ENCODE measurements at places on chromosomes 16 and 17.

GRCh38 chr17:45366691-45367090, 49.9 kb upstream of the MAP3K14 start:
- DNase-seq, result no peak

GRCh38 chr16:16021988-16022682, 72.7 kb downstream of the ABCC1 start:
- peak; percentile 95 for DNase-seq

- DNase-seq, result no peak
Measured at GRCh38 chr16:15749371-15749770, 99.3 kb downstream of the NDE1 start.

DNA sequence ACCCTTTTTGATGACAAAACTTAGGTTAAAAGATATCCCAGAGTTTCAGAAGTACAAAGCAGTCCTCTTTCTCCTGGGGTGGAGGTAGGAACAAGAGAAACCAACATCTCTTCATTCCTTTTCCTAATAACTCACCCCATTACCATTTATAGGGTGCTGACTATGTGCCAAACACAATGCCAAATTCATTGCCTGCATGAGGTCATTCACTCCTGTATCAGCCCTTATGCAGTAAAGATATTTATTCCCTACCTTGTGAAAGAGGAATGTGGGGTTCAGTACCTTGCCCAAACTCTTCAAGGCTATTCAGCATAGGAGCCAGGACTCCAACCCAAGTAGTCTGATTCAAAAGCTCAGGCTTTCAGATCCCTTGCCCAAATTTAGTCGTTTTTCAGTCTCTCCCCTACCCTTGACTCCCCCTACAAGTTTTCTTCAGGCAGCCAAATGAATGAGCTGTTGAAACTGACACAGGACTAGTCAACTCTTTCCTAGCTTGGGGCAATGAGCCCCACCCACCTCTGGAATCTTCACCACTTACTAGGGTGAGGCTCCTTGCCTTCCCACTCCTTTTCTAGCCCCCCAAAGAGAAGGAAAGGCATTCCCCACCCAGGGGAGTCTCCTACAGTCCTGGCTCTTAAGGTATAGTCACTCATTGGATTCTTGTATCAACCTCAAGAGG, 5.9 kb downstream of the KRT14 start:
- DNase-seq, result no peak

DNA sequence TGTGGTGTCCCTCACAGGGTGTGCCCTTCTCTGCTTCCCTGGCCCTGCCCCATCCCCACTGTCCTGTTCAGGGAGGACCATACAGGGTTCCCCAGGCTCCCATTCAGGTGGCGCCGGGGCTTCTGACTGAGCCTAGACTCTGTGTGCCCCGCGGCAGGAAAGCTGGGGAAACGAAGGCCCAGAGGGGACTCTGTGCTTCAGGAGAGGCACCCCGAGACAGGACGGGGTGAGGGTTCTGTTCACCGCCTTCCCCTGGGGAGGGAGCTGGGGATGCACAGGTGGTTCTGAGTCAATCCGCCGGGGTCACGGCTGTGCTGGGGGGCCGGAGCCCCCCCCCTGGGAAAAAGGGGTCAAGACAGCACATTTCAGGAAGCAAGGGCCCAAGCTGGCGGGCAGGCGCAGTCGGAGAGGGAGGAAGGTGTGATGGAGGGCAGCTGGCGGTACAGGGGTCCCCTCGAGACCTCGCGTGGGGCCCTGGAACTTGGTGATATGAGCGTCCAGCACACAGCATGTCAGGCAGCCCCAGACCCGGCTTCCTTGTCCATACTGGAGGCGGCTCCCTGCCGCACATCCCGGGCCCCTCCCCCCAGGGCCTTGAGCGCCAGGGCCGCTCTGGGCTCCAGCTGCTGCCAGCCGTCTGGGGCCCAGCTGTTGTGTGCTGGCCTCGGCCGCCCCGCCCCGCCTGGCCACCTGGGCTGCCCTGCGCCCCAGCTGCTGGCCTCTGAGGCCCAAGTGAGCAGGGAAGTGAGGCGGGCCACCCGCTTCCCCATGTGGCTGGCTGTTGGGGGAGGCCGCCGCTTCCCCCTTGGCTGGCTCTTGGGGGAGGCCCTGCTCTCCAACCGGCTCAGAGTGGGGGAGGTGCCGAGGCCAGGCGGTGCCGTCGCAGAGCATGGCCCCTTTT, 5.6 kb upstream of the NOTUM start:
- DNase-seq, result peak; percentile 66

DNA sequence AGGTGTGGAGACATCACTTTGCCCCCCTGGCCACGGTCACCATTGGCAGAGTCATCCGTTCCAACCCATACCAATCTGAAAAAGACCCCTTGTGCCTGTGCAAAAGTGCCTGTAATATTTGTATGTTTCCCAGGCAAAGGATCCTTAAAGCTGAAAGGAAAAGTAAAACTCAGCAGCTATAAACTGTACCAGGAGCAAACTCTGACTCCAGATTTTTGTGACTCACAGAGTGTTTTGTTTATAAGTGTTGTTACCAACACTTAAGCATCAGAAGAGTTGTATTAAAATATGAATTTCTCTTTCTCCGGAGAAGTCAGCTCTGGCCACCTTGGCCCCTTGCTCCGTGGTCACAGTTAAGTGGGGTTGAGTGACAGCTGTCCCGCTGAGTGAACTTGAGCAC, 75.9 kb downstream of the IRX6 start:
- DNase-seq, result no peak

DNA sequence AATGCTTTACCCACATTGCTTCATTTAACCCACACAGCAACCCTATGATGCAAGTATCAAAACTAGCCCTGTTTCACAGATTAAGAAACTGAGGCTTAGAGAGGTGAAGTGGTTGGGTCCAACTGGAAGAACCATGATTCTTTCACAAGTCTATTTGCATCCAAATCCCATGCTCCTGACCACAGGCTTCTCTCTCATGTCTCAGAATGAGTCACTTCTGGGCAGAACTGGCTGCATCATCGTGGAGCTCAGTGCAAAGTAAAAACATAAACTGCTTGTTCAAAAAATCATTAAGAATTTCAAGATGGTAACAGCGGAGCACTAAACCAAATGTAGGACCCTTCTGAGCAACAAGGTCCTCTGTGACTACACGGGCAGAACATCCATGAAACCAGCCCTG, 20.2 kb upstream of the CES1 start:
- peak; percentile 45 for DNase-seq

DNA sequence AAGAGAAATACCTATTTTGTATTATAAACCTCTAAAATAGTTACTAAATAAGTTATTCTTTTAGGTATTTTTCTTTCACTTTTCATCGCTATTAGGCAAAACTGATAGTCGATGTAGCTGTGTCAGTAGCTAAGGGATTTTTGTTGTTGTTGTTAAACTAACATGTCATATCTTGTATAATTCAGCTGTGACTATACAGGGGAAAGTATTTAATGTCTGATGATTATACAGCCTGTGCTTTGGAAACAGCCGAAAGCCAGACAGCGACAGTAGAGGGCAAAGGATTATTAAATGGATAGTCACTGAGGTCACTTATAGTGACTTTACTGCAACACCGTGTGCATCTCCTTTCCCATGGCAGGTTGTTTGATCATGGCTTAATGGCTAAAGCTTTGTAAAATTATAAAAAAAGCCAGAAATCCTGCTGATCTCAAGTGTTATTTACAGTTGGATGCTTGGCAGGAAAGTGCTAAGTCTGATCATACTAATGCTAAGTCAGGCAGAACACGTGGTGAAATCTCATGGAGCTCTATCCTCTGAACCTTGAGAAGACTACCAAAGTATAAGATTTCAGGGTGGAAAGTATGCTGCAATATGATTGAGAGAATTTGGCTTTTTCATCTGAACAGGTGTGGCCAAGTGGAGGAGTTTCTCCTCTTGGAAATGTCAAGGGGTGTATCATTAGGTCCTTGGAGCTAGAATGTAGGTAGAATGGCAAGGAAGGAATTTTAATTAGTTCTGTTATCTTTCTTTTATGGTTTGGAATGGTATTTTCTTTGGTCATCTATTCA, 88.4 kb downstream of the FTO start:
- no peak for DNase-seq

DNA sequence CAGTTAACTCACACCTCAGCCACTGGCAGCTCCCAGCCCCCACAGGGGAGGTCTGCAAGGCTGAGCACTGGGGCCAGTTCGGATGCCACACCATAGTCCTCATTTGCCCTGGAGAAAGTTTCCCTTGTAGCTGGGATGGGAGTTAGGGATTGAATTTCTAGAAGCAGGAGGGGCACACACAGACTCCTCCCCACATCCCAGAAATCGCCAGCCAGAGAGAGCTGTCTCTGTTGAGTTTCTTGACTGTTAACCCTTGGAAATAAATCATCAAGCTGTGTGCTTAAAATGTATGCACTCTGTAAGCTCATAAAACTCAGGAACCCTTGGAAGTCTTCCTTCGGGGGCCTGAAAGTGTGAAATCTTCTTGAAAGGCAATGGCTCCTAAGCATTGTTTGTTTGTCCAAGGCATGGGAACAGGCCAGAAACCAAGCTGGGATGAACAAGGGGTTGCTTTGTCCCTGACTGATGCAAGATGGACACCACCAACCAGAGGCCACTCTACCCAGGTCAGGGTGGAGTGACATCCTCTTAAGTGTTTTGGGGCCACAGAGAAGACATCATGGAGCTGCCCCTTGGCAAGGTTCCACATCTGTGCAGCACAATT, 394 bp upstream of the PRM3 start:
- no peak for DNase-seq

DNA sequence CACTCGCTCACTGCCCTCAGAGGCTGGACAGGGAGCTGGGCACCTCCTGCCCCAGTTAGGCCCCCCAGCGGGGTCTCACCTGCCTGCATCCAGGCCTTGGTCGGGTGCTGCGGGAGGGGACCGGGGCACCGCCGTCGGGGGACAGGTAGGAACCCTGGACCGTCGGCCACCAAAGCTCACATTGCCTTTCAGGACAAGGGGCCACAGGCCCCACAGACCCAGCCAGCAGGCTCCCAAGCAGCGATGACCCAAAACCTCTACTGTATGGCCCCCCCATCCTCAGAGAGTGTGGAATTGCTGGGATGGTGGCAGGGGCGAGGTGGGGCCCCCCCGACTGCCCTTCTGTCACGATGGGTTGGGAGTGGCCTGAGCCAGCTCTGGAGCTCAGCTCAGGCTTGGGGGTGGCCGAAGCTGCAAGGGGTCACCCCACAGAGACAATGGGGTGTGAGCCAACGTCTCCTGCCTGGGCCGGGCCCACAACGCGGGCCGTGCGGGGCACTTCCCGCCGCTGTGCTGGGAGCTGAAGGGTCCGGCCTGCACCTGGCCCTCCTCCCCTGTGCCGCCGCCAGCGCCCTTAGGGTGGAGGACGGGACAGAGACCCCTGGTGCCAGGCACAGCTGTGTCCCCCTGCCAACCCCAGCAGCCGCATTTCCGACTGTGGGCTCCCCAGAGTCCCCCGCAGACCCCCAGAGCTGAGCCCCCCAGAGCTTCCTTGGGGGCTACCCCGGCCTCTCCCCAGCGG, 498 bp downstream of the IGFALS start:
- no peak for DNase-seq

- DNase-seq, result no peak
Measured at GRCh38 chr17:50731575-50732460, 12.4 kb downstream of the LUC7L3 start.

DNA sequence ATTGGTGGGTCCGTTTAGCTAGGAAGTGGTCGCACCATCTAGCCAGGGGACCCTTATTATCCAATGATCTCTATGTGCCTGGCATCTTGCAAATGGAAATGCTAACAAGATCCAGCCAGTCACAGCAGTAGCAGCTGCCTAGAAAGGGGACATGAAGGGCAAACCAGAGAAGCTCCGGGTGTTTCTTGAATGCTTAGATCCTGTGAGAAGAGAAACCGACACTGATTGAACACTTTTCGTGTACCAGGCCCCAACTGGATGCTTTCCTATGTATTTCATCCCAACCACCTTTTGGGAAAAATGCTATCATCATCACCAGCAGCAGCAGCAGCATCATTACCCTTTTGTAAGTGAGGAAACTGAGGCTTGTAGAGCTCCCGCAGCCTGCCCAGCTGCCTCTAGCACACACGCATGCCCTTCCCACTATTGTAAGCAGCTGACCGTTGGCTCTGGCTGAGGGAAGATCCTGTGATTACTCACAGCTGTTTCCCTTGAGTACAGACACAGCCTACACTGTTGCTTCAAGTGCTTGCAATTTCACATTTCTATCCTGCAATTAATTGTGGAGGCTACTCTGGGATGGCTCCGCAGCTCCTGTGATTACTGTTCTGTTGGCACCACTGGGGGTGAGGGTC, 180.7 kb upstream of the CACNG5 start:
- peak; percentile 67 for DNase-seq

- peak; percentile 39 for DNase-seq
Measured at GRCh38 chr16:14301169-14302030, 230.3 kb downstream of the MRTFB start.

DNA sequence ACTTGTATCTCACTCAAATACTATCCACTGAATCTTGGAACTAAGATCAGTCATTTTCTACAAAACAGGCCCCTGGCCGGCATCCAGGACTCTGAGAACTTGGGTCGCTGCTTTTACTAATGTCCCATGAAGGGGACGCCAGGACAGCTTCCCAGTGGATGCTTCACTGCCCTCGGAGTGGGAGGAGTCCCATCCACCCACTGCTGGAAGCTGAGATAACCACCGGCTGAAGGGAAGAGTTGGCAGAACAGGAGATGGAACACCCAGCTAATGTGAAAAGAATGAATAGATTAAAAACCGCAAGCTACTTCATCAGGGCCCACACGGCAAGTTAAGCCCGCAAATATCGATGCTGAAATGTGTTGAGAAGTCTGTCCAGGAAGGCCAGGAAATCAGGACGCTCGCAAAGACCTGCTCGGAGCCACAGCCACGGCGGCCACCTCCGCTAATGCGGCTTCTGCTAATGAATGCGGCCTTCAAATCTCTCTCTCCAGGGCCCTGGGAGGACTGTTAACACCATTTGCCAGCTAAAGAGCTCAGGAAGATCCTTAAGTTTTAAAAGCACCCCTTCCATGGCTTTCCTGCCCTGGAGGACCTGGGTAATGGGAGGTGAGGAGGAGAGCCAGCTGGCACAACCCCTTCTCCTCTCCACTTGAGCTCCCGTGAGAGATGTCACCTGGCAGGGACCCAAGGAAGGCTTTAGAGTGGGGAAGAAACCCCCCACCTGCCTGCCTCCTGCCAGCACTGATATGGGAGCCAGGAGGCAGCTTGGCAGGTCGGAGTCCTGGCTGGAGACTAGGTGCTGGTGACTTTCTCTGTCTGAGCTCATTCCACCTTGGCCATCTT, 226.6 kb upstream of the RPL38 start:
- DNase-seq, result peak; percentile 15

- no peak for DNase-seq
Measured at GRCh38 chr16:77928096-77928495, 94.3 kb upstream of the CLEC3A start.

- DNase-seq, result no peak
Measured at GRCh38 chr16:90001761-90002503, 17.3 kb downstream of the DBNDD1 start.

- DNase-seq, result peak; percentile 53
Measured at GRCh38 chr17:43341715-43342588, 56.8 kb upstream of the ARL4D start.

GRCh38 chr16:81992859-81993258, 18.4 kb downstream of the SDR42E1 start:
- DNase-seq, result no peak

GRCh38 chr16:89395150-89396142, 94.9 kb downstream of the ANKRD11 start:
- DNase-seq, result peak; percentile 98
